ENCODE measurements at places on chromosomes 4 and X.
A peak's percentile ranks its signal among the peaks of the same experiment; 100 is the strongest.

- no peak for DNase-seq
Observed at GRCh38 chrX:9195199-9195880, 161.4 kb upstream of the FAM9B start.

GRCh38 chr4:85793233-85793585 is 318.3 kb downstream of the ARHGAP24 start:
- DNase-seq, result no peak

- no peak for DNase-seq
Observed at GRCh38 chr4:142960126-142960525, 114.0 kb upstream of the INPP4B start.

GRCh38 chr4:183139972-183140570 is 41.0 kb downstream of the WWC2 start:
- no peak for DNase-seq

DNA sequence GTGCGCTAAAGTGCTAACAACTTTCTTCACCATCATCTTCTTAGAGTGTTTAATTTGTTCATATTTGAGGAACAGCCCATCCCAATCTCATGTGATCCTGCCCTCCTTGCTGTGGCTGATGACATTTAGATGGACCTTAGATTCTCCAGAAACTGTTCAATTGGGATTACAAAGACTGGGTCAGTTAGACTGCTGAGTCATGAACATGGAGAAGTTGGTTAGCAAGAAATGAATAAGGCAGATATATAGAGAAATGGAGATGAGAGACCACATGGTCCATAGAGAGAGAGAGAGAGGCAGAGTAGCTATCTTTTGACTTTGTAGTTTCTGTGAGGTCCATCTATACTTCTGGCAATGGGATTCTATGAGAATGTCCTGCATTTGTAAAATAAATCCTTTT is 275.9 kb downstream of the GLUD2 start:
- no peak for DNase-seq

DNA sequence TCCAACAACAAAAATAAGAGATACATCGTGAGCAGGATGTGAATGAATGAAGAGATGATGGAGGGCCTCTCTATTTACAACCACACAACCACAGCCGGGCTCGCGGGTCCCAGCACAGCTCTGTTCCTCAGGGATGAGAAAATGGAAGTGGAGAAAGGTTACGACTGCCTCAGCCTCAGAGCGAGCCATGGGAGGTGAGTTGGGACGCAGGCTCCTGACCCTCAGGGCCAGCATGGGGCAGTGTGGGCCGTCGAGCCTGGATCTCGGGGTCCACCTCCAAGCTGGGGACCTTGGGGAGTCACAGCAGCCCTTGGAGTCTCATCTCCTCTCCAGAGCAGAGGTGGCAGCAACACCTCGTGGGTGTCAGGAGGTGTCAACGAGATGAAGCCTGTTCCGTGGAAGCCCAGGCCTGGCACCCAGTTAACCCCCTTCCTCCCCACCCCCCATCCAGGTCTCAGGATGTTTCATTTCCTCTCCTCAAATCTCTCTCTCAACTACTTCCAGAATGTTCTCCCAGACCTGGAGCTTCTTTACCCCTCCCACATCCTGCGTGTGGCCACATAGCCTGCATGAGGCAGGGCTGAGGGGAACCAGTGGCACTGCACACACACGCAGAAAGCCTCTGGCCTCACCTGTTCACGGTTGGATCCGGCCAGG is 25.9 kb downstream of the C4orf50 start:
- no peak for DNase-seq

- no peak for DNase-seq
Observed at GRCh38 chrX:13658602-13659001, 5.7 kb downstream of the TCEANC start.

DNA sequence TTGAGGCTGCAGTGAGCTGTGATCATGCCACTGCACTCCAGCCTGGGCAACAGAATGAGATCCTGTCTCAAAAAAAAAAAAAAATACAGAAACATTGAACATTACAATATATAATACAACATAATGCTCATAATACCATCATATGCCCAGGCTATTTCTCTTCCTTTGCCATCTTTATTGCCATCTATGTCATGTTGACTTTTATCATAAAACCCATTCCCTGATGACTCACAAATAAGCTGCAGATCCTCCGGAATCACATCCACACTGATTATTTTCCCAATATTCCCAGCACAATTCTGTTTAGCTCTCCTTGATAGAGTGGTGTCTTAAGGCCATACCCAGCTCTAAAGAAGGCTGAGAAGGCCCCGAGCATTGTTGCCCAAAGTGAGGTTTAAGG is 9.2 kb upstream of the FBXW7 start:
- no peak for DNase-seq

GRCh38 chrX:127128282-127128681 is 308.8 kb downstream of the PRR32 start:
- DNase-seq, result no peak

DNA sequence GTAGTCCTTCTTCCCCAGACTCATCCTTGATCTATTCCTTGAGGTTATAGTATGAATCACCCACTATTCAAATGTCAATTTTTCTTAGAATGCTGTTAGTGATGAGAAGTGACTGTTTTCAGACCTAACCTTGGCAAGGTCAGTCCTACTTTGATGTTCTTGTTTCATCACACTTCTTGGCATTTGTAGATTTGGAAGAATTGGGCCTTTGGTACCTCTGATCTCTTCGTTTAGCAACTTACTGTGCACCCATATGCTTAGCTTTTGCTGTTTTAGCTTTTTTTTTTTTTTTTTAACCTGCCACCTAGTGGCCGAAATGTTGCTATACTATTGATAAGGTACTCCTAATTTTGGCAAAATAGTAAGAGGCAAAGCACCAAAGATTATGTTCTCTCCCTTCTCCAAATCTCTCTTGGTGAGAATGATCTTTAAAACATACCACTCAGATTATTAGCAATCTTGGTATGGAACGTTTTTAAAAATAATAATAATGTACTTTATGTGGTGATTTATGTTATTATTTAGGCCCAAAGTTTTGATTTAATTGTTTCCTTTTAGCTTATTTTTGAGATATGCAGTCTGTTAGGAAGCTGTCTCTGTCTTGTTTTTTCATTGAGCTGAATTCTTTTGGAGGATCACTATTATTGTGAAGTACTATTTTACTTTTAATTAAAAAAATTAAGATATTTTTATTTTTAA is 16.6 kb downstream of the DCK start:
- no peak for DNase-seq

DNA sequence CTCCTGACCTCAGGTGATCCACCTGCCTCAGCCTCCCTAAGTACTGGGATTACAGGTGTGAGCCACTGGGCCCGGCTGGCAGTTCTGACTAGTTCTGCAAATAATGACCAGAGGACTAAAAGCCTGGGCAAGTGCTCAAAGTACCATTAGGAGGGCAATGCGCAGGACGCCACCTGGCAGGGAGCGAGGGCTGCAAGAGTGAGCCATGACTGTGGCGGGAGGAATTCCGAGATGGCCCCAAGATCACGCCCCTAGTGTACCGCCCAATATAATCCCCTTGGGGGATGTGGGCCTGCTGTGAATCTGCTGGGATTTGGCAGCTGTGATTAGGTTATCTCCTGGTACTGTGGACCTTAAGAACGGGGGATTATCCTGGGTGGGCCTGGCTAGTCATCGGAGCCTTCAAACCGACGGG is 26.2 kb upstream of the GPR78 start:
- no peak for DNase-seq

- DNase-seq, result peak; percentile 31
Observed at GRCh38 chr4:20251796-20252655, at the start of gene SLIT2. Gene SLIT2, plus strand, starts transcription at chr4:20251905. Its CDS starts 1,911 bp downstream, at chr4:20253816.

- no peak for DNase-seq
Observed at GRCh38 chr4:117817301-117817700, 217.0 kb upstream of the NDST3 start.

- DNase-seq, result no peak
Observed at GRCh38 chrX:13590207-13590606, 20.8 kb downstream of the EGFL6 start.

DNA sequence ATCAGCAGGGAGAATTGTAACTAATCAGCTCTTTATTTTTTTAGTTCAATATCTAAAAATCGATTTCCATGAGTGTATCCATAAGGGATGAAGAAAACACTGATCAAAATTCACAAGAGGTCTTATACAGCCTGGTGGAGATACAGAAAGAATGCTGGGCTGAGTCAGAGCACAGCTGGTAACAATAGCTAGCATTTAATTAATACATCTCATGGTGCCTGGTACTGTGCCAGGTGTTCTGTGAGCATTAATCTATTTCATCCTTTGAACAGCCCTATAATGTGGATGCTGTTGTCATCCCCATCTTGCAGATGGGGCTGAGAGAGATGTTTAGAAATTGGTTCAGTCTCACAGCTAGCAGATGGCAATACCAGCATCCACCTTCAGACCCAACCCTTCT is 250.9 kb upstream of the RPS6KA3 start:
- no peak for DNase-seq

GRCh38 chr4:86283371-86283770 is 76.5 kb downstream of the MAPK10 start:
- DNase-seq, result no peak

GRCh38 chr4:89482926-89483595 is 175.5 kb upstream of the GPRIN3 start:
- DNase-seq, result no peak

DNA sequence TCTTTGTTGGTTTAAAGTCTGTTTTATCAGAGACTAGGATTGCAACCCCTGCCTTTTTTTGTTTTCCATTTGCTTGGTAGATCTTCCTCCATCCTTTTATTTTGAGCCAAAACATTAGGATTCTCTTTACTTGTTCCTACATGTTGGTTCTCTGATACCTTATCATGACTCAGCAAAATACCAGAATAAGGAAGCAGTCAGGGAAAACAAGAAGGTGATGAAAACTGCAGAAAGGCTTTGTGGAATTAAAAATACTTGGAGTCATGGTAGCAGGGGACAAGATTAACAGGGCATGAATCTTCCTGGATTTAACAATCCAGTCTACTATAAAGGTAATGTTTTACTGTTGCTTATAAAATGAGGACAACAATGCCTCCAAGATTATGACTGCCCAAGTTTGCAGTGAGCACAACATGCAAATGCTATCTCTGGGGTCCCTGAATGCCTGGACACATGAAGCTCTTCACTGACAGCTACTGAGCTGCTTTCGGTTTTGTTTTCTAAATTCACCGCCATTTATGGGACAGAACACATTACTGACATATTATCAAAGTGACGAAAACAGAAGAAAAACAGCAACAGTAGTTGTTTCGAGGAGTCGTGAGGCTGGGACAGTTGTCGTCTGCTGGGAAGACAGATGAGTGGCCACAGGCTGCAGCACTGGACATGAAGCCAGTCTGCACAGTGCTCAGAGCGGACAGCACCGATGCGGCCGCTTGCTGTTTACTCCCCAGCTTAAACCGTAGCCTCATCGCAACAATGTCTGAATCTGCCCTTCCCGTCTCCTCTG is 174.5 kb upstream of the DKK2 start:
- no peak for DNase-seq

- no peak for DNase-seq
Observed at GRCh38 chrX:135453381-135453780, 31.6 kb downstream of the SMIM10L2A start.

GRCh38 chrX:79268788-79269187 is 98.3 kb downstream of the ITM2A start:
- no peak for DNase-seq

GRCh38 chrX:116726806-116727205 is 264.0 kb upstream of the CT83 start:
- no peak for DNase-seq

DNA sequence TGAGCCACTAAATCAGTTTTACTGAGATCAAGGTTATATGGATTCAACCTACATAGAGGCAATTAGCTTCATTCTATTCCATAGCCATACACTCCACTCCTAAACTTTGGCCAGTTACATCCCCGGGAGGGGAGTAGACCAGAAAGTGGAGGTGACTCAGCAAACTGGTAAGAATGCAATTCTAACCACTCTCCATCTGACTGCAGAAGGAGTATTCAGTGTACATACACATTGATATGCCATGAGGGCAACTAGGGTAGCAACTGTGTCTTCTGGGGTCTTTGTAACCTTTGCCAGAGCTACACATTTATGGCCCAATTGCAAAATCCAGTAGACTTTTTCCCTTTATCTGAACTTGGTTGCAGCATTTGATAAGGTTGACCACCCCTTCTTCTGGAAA is 7.6 kb downstream of the SLC25A43 start:
- DNase-seq, result no peak

- no peak for DNase-seq
Observed at GRCh38 chr4:84235126-84235944, 263.8 kb downstream of the NKX6-1 start.

DNA sequence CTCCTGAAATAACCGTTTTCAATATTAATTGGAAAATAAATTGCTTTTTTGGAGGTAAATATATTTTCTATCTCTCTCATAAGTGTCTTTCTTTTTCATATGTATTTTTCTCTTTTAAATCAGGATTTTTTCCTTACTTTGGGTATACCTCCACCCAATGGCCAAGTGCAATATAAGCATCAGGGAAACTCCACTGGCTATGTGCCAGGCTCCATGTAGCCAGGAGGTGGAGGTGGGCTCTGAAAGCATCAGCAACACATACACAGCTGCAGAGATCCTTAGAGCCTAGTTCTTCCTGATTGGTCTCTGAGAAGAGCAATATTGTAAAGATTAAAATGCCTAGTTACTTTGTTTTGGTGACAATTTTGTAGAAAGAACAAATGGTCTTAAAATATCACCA is 3.4 kb downstream of the GABRA2 start:
- no peak for DNase-seq

DNA sequence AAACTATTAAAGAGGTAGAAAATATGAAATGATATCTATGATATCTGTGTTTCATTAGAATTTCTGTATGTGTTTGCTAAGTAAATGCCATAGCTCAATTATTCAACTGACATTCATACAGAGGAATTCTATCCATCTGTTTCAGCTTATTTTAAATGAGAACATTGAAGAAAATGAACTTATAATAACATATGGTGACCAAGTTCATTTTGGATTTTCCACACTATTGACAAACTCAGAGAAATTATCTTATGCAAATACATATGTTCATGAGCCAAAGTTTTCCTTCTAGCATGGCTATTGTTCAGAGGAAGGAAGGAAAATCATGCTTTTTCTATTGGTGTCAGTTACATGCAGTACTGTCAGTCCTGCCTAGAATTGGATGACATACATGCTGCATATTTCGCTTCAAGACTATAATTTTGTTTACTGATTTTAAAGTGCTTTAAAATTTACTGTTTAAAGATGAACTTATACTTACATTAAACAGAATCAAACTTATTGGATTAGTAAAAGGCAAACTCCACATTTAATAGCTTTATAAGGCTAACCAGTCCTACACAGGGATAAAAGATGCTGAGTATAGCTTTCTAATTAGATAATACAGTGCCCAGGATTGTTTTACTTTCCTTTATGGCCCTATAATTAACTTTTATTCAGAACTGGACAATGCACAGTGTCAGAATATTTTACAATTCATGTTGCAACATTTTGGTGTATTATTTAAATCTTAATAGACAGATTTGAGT is 646.2 kb downstream of the TRAM1L1 start:
- no peak for DNase-seq

Data from activated naive CD8-positive, alpha-beta T cell treated with anti-CD3 and anti-CD28 coated beads for 36 hours (primary cell).